Hepatocyte (in vitro differentiated cells): ENCODE measurements at places on chromosomes 11 and 22. TPM values are rescaled to one million over a fixed set of nuclear protein-coding genes. Genes with fewer than 3 reads are reported as not detected.

Gene SEPTIN3
- polyA plus RNA-seq: 1.5 and 1.6 TPM in 2 replicates

Gene TRIM6
- polyA plus RNA-seq: 4.3 and 8.0 TPM in 2 replicates

Gene VSIG2
- 34.3 and 38.9 TPM in 2 replicates for polyA plus RNA-seq

Gene NRGN
- polyA plus RNA-seq: 1.1 and 1.2 TPM in 2 replicates

Gene IFITM5
- polyA plus RNA-seq: 0.36 TPM in 1 of 2 replicates, not detected in the other

Gene OR51B4
- 0.17 TPM in 1 of 2 replicates, not detected in the other for polyA plus RNA-seq

Gene LGR4
- 27.2 and 30.1 TPM in 2 replicates for polyA plus RNA-seq

Gene ARHGEF12
- 21.2 and 22.9 TPM in 2 replicates for polyA plus RNA-seq

Gene HTR3B
- 0.42 TPM in 1 of 2 replicates, not detected in the other for polyA plus RNA-seq

Gene BIK
- 15.5 and 17.7 TPM in 2 replicates for polyA plus RNA-seq

Gene ACTN3
- polyA plus RNA-seq: 0.09 and 0.58 TPM in 2 replicates

Gene SCUBE2
- polyA plus RNA-seq: 8.9 and 13.9 TPM in 2 replicates

Gene MCHR1
- polyA plus RNA-seq: 1.1 TPM in 1 of 2 replicates, not detected in the other

Gene SLC5A4
- polyA plus RNA-seq: 0.07 TPM in 1 of 2 replicates, not detected in the other

DNA sequence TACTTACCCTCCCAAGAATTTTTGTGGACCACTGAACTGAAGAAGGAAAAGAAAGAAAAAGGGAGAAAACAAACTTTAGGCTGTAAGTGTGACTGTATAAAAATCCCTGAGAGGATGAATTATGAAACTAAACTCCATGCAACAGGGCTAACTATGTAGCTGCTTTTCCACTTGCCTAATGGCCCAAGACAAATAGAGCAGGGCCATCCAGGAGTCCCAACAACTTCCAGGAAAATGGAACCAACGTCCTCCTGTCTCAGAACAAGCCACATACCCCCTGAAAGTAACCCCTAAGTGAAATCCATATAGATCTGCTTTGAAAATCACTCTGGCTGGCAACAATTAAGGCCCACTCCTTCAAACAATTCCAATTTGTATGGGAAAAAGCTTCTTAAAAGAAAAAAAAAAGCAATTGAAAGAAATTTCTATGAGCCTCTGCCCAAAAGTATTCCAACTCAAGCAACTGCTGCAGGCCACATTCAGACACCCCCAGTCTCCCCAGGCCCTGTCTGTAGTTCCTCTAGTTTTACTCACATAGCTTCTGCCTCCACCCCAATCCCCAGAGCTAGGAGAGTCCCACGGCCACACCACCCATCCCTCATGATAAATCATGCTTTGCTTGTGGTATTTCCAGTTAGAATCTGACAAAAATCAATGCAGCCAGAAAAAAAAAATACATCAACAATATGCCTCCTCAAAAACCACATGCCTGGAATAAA lies 12.7 kb downstream of the RBFOX2 start:
- peak overlapping the region; percentile 40 for H3K27ac ChIP-seq
- H3K36me3 ChIP-seq: no peaks in the 10 kb centered on the region
- no peak for DNase-seq

GRCh38 chr22:29503811-29504372 lies 23.9 kb downstream of the NEFH start:
- H3K4me3 ChIP-seq: no peak overlapping the region
- H3K27me3 ChIP-seq: no peaks in the 10 kb centered on the region
- H3K4me1 ChIP-seq: no peaks in the 10 kb centered on the region
- H3K27ac ChIP-seq: no peak overlapping the region
- H3K36me3 ChIP-seq: no peaks in the 10 kb centered on the region

GRCh38 chr22:42358643-42359558 lies 73.3 kb downstream of the NFAM1 start:
- H3K4me3 ChIP-seq: no peak overlapping the region
- H3K27ac ChIP-seq: no peak overlapping the region

GRCh38 chr11:22192289-22192641 lies 620 bp upstream of the ANO5 start:
- H3K27ac ChIP-seq: peak overlapping the region; percentile 81
- no peaks in the 10 kb centered on the region for H3K36me3 ChIP-seq
- DNase-seq: peak; percentile 52
- no peaks in the 10 kb centered on the region for H3K27me3 ChIP-seq
- H3K4me1 ChIP-seq: no peaks in the 10 kb centered on the region

DNA sequence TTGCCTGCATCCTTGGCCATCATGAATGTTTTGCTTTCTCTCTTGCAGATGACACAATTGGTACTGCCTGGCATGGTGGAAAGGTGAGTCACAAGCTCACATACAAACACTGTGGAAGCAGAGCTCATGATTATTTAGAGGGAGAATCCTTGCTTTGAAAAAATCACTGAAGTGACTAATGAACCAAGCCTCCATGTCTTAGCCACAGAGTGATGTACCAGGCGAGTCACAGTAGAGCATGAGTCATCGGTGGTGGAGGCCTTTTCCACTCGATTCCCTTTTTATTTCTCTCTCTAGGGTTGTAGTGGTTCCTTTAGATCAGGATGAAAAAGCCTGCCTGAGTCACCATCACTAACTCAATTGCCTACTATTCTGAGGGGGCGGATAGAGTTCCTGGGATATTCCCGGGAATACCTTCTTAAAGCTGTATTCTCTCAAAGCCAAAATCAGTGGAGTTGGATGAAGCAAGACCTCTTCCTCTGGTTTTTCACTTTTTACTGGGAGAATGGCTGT lies 49.6 kb upstream of the ALKBH3 start:
- peak overlapping the region; percentile 81 for H3K27ac ChIP-seq
- no peaks in the 10 kb centered on the region for H3K36me3 ChIP-seq
- peaks cover 7% of the 10 kb centered on the region for H3K4me1 ChIP-seq
- no peak overlapping the region for H3K4me3 ChIP-seq
- DNase-seq: peak; percentile 83
- H3K27me3 ChIP-seq: no peaks in the 10 kb centered on the region

DNA sequence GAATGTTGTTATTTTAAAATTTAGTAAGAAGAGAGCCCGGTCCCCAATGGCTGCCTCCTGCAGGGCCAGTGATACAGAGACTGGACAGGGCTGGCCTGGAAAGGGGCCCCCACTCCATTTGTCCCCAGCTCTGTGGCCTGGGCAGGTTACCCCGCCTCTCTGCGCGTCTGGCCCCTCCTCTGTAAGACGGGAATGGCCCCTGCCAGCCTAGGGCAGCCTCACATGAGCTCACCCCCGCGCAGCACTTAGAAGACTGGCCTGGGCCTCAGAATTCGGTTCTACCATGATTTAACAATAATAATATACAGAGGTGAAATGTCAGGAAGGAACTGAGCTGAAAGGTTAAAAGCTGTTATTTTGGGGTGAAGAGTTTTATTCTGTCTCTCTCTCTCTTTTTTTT lies 1.3 kb downstream of the APOBEC3G start:
- no peak overlapping the region for H3K4me3 ChIP-seq
- H3K27ac ChIP-seq: no peak overlapping the region
- H3K27me3 ChIP-seq: no peaks in the 10 kb centered on the region
- H3K36me3 ChIP-seq: no peaks in the 10 kb centered on the region
- no peaks in the 10 kb centered on the region for H3K4me1 ChIP-seq
- no peak for DNase-seq

GRCh38 chr11:35484435-35484834 lies 41.0 kb downstream of the PAMR1 start:
- H3K4me1 ChIP-seq: no peaks in the 10 kb centered on the region
- H3K27me3 ChIP-seq: no peaks in the 10 kb centered on the region
- DNase-seq: no peak
- H3K27ac ChIP-seq: no peak overlapping the region

GRCh38 chr11:119729951-119730613 lies 1.1 kb upstream of the NECTIN1 start:
- DNase-seq: peak; percentile 48
- peak overlapping the region; percentile 28 for H3K27ac ChIP-seq
- H3K36me3 ChIP-seq: no peaks in the 10 kb centered on the region
- peaks cover 11% of the 10 kb centered on the region for H3K27me3 ChIP-seq
- H3K4me1 ChIP-seq: peaks cover 25% of the 10 kb centered on the region
- no peak overlapping the region for H3K4me3 ChIP-seq

GRCh38 chr22:46598737-46599424 lies 21.3 kb upstream of the GRAMD4 start:
- no peak overlapping the region for H3K27ac ChIP-seq
- no peaks in the 10 kb centered on the region for H3K27me3 ChIP-seq
- no peaks in the 10 kb centered on the region for H3K36me3 ChIP-seq
- H3K4me3 ChIP-seq: no peak overlapping the region
- H3K4me1 ChIP-seq: peaks cover 3% of the 10 kb centered on the region
- DNase-seq: no peak

DNA sequence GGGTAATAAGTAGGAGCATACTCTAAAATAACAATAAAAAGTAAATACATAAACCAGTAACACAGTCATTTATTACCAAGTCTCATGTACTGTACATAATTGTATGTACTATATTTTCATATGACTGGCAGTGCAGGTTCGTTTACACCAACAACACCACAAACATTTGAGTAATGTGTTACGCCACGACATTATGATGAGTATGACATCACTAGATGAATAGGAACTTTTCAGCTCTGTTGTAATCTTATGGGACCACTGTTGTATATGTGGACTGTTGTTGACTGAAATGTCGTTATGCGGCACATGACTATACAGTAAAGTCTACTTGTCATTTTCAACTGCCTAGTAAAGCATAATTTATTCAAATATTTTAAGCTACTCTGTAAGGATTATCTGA lies 18.6 kb downstream of the KIF18A start:
- no peak overlapping the region for H3K27ac ChIP-seq
- H3K4me1 ChIP-seq: no peaks in the 10 kb centered on the region
- H3K4me3 ChIP-seq: no peak overlapping the region
- no peaks in the 10 kb centered on the region for H3K27me3 ChIP-seq

DNA sequence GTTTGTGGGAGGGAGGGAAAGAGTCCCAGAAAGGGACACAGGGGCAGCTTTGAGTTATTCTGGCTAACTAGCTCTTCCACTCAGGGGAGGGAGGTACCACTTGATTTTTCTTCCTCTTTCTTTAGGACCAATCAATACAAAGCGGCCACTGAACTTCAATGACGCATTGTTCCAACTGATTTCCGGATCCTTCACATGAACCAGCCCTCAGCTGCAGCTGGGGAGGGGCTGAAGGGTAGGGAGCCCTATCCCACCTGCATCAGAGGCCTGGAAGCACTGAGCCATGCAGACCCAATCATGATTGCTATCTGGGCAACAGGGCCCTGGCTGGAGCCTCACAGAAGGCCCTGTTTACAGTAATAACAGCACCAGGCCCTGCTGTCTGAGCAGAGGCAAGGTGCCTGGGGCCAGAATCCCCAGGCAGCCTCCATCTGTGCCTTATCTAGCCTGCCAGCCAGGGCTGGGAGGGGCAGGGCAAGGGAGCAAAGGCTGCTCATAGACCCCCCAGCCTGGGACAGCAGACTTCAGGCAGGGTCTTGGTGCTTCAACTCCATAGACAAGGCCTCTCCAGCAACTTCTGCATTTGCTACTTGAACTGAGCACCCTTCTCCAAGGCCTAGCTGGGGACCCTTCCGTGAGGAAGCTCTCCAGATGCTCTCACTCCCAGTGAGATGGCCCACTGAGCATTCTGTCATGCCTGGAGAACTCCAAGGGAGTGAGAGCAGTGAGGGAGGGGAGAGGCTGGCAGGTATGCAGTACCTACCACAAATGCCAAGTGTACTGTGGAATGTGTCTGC lies 22.5 kb downstream of the CLPB start:
- DNase-seq: no peak
- H3K27me3 ChIP-seq: no peaks in the 10 kb centered on the region
- H3K4me1 ChIP-seq: peaks cover 10% of the 10 kb centered on the region
- H3K4me3 ChIP-seq: no peak overlapping the region

GRCh38 chr22:44272401-44272771 lies 40.4 kb downstream of the SHISAL1 start:
- H3K27ac ChIP-seq: peak overlapping the region; percentile 40

DNA sequence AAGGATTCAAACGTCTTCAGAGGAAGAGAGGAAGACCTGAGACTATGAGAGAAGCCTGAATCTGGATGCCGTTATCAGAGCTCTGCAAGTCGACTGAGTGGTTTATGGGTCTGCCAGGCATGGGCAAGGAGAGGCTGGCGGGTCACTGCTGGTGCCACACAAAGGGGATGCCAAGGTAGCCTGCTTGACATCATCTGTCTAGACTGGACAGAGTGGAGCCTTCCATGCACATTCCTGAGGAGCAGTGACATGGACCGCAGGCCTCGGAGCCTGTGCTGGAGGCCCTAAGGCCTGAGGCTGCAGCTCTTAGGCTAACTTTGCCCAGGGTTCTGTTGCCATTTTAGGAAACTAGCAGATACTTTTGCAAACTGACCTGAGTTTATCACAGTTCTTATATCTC lies 127.4 kb downstream of the WT1 start:
- no peaks in the 10 kb centered on the region for H3K36me3 ChIP-seq
- H3K27ac ChIP-seq: no peak overlapping the region
- DNase-seq: no peak

DNA sequence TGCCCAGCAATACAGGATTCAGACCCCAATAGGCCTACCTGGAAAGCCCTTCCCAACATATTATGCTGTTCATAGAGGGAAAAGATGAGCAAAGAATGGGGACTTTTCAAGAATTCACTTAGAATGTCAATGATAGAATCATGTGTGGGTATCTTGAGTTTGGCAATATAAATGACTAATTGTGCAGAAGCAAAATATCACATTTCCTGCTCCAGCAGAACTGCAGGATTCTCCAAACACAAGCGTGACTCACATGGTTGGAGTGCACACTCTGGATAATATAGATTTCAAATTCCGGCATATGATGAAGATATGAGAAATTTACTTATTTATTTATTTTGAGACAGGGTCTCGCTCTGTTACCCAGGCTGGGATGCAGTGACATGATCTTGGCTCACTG lies 12.5 kb upstream of the APOL5 start:
- no peaks in the 10 kb centered on the region for H3K36me3 ChIP-seq
- no peak for DNase-seq

GRCh38 chr22:44871782-44872181 lies 119.4 kb downstream of the ARHGAP8 start:
- no peaks in the 10 kb centered on the region for H3K4me1 ChIP-seq
- no peak overlapping the region for H3K27ac ChIP-seq
- no peak for DNase-seq
- no peak overlapping the region for H3K4me3 ChIP-seq
- no peaks in the 10 kb centered on the region for H3K36me3 ChIP-seq
- no peaks in the 10 kb centered on the region for H3K27me3 ChIP-seq

- DNase-seq: peak; percentile 73
- H3K36me3 ChIP-seq: no peaks in the 10 kb centered on the region
- no peaks in the 10 kb centered on the region for H3K27me3 ChIP-seq
- peaks cover 70% of the 10 kb centered on the region for H3K4me1 ChIP-seq
These were observed 69.7 kb upstream of the CDON start for GRCh38 chr11:126132319-126132718.

DNA sequence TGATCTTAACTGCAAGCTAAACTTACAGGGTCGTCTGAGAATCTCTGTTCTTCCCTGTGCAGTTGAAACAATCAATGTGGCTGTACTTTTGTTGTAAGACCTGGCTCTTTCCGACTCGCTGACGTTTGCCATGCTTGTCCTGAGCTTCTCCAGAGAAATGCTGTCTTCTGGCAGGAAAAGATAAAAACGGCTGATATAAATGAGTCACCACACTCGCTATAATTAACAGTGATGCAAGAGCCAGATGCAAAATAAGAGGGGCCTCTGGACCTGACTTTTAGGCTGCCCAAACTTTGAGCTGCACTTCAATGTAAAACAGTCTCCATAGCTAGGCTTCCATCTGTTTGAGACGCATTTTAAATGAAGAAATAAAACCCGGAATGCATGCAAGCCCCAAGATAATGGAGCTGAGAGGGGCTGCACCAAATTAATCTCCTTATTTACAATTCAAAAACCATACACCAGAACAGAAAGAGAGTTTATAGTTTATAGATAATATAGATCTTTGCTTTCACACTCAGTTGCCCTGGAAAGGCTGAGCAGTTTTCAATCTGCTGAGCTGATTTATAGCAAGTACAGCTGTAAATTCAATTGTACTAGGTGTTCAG lies 48.5 kb downstream of the WT1 start:
- H3K4me3 ChIP-seq: no peak overlapping the region
- no peaks in the 10 kb centered on the region for H3K4me1 ChIP-seq
- DNase-seq: peak; percentile 36

GRCh38 chr11:64753019-64753379 lies 6.8 kb downstream of the PYGM start:
- no peak for DNase-seq
- H3K4me1 ChIP-seq: no peaks in the 10 kb centered on the region
- no peaks in the 10 kb centered on the region for H3K27me3 ChIP-seq
- no peak overlapping the region for H3K4me3 ChIP-seq
- no peak overlapping the region for H3K27ac ChIP-seq
